ENCODE measurements at places on chromosomes 7 and 10. TPM values are rescaled to one million over a fixed set of nuclear protein-coding genes. Genes with fewer than 3 reads are reported as not detected.
A peak's percentile ranks its signal among the peaks of the same experiment; 100 is the strongest.

GRCh38 chr10:126421756-126422256, 33.5 kb upstream of the ADAM12 start:
- H3K27ac ChIP-seq: no peak overlapping the region
- H3K27me3 ChIP-seq: no peaks in the 10 kb centered on the region
- H3K36me3 ChIP-seq: no peaks in the 10 kb centered on the region
- H3K4me3 ChIP-seq: no peak overlapping the region
- no peak for DNase-seq
- H3K4me1 ChIP-seq: peaks cover 6% of the 10 kb centered on the region

GRCh38 chr7:91356915-91357314, 92.7 kb downstream of the FZD1 start:
- H3K36me3 ChIP-seq: no peaks in the 10 kb centered on the region
- no peak for DNase-seq
- no peak overlapping the region for H3K27ac ChIP-seq
- no peaks in the 10 kb centered on the region for H3K4me1 ChIP-seq

- no peak overlapping the region for H3K4me3 ChIP-seq
- DNase-seq: no peak
- no peaks in the 10 kb centered on the region for H3K36me3 ChIP-seq
Observed at GRCh38 chr7:51255036-51255435, 61.6 kb downstream of the COBL start.

Gene CHN2
- 3.5 TPM for total RNA-seq

- DNase-seq: no peak
- H3K36me3 ChIP-seq: no peaks in the 10 kb centered on the region
- peaks cover 4% of the 10 kb centered on the region for H3K4me1 ChIP-seq
- H3K4me3 ChIP-seq: no peak overlapping the region
Observed at GRCh38 chr7:114405427-114405826, 9.2 kb upstream of the FOXP2 start.

GRCh38 chr10:76111986-76112825, 680.8 kb downstream of the LRMDA start:
- H3K27me3 ChIP-seq: no peaks in the 10 kb centered on the region
- no peak overlapping the region for H3K4me3 ChIP-seq
- peaks cover 3% of the 10 kb centered on the region for H3K4me1 ChIP-seq
- DNase-seq: no peak

Gene SPDYE5
- total RNA-seq: not detected

Gene STRIP2
- 16.7 TPM for total RNA-seq

Gene TFEC
- 0.47 TPM for total RNA-seq

- H3K27ac ChIP-seq: no peak overlapping the region
- no peak overlapping the region for H3K4me3 ChIP-seq
- H3K4me1 ChIP-seq: peaks cover 35% of the 10 kb centered on the region
- DNase-seq: no peak
- no peaks in the 10 kb centered on the region for H3K27me3 ChIP-seq
Observed at GRCh38 chr10:17065273-17065672, 64.3 kb downstream of the CUBN start.

DNA sequence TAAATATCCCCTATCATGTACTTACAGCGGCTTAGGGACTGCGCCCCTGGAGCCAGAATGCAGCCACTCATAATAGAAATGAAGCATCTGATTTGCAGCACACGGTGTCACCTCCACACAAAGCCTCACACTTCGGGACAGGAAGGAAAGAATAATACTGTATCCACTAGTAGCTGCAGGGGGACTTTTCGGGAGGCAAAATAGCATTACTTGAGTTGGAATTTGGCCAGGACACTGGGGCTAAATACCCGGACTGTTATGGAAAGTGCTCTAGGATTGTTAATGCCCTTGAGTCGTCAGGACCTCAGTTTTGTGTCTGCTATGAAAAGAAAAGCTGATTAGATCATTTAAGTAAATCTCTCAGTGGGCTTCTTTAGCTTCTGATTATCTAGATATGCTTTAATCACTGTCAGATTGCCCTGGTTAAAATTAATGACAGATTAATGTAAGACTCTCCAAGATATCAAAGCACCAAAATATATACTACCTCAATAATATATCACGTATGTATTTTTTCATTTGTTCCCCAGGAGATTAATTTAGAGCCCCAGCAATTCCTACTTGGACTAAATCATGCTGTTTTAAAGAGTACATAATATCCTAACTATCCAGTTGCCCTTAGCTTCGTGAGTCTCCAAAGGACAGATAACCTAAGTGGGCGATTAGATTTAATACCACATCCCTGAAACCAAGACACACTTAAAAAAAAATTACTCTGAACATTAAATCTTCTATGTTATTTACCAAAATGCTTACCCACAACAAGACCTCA, 173.0 kb upstream of the NEBL start:
- no peak for DNase-seq
- H3K27me3 ChIP-seq: no peaks in the 10 kb centered on the region
- no peaks in the 10 kb centered on the region for H3K36me3 ChIP-seq
- H3K27ac ChIP-seq: no peak overlapping the region
- no peaks in the 10 kb centered on the region for H3K4me1 ChIP-seq

Gene IRF5
- 0.16 TPM for total RNA-seq

Gene PRKAR2B
- 12.3 TPM for total RNA-seq

GRCh38 chr7:14158111-14158510, 168.6 kb upstream of the ETV1 start:
- H3K27ac ChIP-seq: no peak overlapping the region
- H3K27me3 ChIP-seq: no peaks in the 10 kb centered on the region
- H3K36me3 ChIP-seq: no peaks in the 10 kb centered on the region
- H3K4me3 ChIP-seq: no peak overlapping the region

Gene RSPH10B
- total RNA-seq: 0.18 TPM

DNA sequence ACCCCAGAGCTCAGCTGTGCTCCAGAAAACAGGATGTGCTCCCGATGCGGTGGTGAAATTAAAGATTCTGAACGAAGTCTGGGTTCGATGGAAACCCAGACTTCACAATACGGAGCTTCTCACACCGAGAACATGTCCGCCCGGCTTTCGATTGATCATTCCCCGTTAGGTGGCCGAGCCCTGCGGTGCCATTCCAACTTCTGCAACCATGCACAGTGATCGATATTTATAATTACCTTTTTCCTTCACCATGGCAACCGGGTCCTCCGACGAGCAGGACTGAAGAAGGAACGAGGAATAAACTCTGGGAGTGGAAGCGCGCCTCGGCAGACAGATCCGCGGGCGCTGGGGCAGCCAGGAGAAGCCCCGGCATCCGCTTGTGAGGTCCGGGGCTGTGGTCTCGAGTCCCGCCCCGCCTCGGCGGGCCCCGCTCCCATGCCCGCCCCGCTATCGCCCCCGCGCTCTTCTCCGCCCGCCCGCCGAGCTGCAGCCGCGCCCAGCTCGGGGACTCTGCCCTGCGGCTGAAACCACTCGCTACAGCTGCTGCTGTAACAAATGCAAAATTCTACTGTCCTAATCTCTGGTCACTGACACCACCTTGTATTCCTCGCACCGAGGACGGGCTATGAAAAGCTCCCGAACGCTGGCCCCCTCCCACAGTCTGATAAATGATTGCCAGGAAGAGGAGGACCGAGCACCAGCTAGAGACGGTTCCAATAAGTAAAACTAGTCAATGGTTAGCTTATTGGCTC, 26.2 kb downstream of the ABLIM1 start:
- H3K4me3 ChIP-seq: peak overlapping the region; percentile 72
- H3K4me1 ChIP-seq: peaks cover 30% of the 10 kb centered on the region
- no peaks in the 10 kb centered on the region for H3K27me3 ChIP-seq
- peak; percentile 92 for DNase-seq
- H3K36me3 ChIP-seq: no peaks in the 10 kb centered on the region
- peak overlapping the region; percentile 89 for H3K27ac ChIP-seq

Gene CFAP43
- total RNA-seq: not detected

DNA sequence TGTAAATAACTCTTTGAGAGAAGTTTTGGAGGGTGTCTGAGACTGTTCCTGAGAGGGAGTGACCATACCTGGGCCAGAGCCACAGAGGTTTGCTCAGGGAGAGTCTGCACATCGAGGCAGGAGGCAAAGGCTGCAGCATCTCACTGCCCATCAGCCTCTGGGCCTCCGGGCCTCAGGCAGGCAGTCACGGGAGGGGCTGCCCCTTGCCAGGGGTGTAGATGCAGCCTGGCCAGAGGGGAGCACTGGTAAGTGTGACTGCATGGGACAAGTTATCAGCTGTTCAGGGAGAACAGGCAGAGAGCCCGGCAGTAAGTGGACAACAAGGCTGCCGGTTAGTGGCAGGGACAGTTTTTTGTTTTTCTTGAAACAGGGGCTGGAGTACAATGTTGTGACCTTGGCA, 55.9 kb downstream of the ZNF467 start:
- H3K4me3 ChIP-seq: no peak overlapping the region
- H3K27ac ChIP-seq: no peak overlapping the region
- no peaks in the 10 kb centered on the region for H3K27me3 ChIP-seq
- peaks cover 11% of the 10 kb centered on the region for H3K36me3 ChIP-seq

GRCh38 chr7:83947260-83947659, 247.3 kb downstream of the SEMA3A start:
- H3K27ac ChIP-seq: no peak overlapping the region
- H3K36me3 ChIP-seq: no peaks in the 10 kb centered on the region
- H3K27me3 ChIP-seq: no peaks in the 10 kb centered on the region
- no peak for DNase-seq
- no peaks in the 10 kb centered on the region for H3K4me1 ChIP-seq
- no peak overlapping the region for H3K4me3 ChIP-seq

GRCh38 chr7:155930061-155930460, 117.8 kb upstream of the SHH start:
- no peak for DNase-seq
- no peaks in the 10 kb centered on the region for H3K4me1 ChIP-seq
- peaks cover 24% of the 10 kb centered on the region for H3K27me3 ChIP-seq
- no peaks in the 10 kb centered on the region for H3K36me3 ChIP-seq
- H3K4me3 ChIP-seq: no peak overlapping the region
- H3K27ac ChIP-seq: no peak overlapping the region

Gene HOXA9
- total RNA-seq: 0.30 TPM

Gene C7orf57
- total RNA-seq: 0.06 TPM

DNA sequence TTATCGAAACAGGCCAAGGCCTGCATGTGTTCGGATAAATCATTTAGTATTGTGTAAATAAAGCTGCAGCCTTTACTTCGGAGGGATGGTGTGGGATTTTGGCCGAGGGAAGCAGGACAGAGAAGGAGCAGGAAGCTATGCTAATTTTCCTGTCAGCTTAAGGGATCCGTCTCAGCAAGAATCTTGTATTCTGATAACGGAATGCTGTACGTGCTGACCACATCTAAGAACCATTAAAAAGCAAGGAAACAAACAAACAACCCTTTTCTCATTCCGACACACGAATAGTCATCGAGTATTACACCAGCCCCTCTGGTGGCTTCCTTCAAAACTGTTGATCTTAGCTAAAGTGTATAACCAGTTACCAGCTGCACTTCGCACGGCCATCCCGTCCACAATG, 133.2 kb upstream of the TCF7L2 start:
- peaks cover 26% of the 10 kb centered on the region for H3K4me1 ChIP-seq
- H3K27ac ChIP-seq: no peak overlapping the region
- H3K36me3 ChIP-seq: no peaks in the 10 kb centered on the region
- H3K27me3 ChIP-seq: no peaks in the 10 kb centered on the region

DNA sequence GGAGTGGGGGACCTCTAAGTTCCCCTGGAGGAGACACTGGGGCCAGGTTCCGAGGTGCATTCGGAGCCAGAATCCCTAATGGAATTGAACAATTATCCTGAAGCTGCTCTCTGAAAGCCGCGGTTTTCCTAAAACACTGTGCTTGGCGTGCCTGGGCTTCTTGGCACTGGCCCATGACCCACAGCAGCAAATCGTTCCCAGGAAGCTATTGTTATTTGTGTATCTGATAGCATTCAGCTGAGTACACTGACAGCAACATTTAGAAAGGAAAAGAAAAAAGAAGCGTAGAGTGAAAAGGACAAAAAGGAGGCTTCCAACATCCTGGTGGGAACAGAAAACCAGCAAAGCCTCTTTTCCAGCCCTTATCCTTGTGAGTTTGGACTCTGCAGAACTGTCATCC, 339.8 kb downstream of the FRMD4A start:
- no peak for DNase-seq
- H3K4me3 ChIP-seq: peak overlapping the region; percentile 24
- H3K27me3 ChIP-seq: no peaks in the 10 kb centered on the region
- peaks cover 26% of the 10 kb centered on the region for H3K4me1 ChIP-seq

DNA sequence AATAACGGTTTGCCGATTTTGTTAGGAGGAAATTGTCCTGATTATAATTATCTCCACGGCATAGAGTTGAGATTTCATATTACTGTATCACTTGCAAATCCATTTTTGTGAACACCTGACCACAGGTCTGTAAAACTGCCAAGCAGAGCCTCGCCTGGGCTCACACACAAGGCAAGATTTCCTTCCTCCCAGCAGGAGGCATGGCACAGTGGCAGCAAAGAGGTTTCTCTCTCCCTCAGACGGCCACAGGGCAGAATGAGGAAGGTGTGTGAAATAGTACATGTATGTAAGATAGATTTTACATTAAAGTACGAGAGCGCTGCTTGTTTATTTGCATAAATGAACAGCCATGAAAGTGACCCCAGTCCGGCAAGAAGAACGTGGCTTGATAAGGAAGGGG, 130.1 kb downstream of the CELF2 start:
- H3K36me3 ChIP-seq: peaks cover 3% of the 10 kb centered on the region
- peaks cover 19% of the 10 kb centered on the region for H3K4me1 ChIP-seq
- no peaks in the 10 kb centered on the region for H3K27me3 ChIP-seq
- no peak for DNase-seq
- H3K4me3 ChIP-seq: no peak overlapping the region

Gene CLCN1
- total RNA-seq: not detected

DNA sequence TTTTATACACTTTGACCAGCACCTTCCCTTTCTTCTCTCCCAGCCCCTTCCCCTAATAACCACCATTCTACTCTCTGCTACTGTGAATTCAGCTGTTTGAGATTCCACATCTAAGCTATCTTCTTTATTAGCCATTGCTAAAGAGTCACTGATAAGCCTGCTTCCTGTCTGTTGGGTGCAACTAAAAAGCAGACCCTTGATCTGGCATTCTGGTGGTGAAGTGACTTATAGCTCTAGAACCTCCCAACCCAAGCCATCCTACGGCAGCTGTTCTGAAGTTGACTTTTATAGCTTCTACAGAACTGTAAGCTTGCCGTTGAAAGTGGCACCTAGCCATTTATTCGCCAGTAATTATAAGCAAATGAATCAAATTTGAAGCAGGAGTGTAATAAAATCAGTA, 105.6 kb downstream of the AHR start:
- H3K4me1 ChIP-seq: peaks cover 14% of the 10 kb centered on the region
- no peaks in the 10 kb centered on the region for H3K27me3 ChIP-seq
- H3K36me3 ChIP-seq: no peaks in the 10 kb centered on the region

GRCh38 chr7:17696422-17696821, 243.9 kb downstream of the SNX13 start:
- H3K4me1 ChIP-seq: no peaks in the 10 kb centered on the region
- no peaks in the 10 kb centered on the region for H3K36me3 ChIP-seq
- no peak overlapping the region for H3K27ac ChIP-seq

Gene MORN4
- 2.9 TPM for total RNA-seq

Gene SSC4D
- 1.8 TPM for total RNA-seq

Gene OPN1SW
- total RNA-seq: not detected

GRCh38 chr7:95411036-95411435, 14.9 kb upstream of the PON3 start:
- H3K36me3 ChIP-seq: peaks cover 84% of the 10 kb centered on the region
- H3K27me3 ChIP-seq: no peaks in the 10 kb centered on the region
- H3K4me1 ChIP-seq: no peaks in the 10 kb centered on the region
- no peak overlapping the region for H3K27ac ChIP-seq
- H3K4me3 ChIP-seq: no peak overlapping the region
- no peak for DNase-seq

GRCh38 chr10:13712837-13713581, 126.2 kb downstream of the PRPF18 start:
- peak overlapping the region; percentile 10 for H3K27ac ChIP-seq
- DNase-seq: peak; percentile 42
- H3K27me3 ChIP-seq: no peaks in the 10 kb centered on the region
- H3K4me1 ChIP-seq: peaks cover 20% of the 10 kb centered on the region
- no peak overlapping the region for H3K4me3 ChIP-seq

GRCh38 chr10:56316603-56317002, 44.5 kb downstream of the ZWINT start:
- H3K4me3 ChIP-seq: no peak overlapping the region
- H3K27me3 ChIP-seq: no peaks in the 10 kb centered on the region
- H3K4me1 ChIP-seq: no peaks in the 10 kb centered on the region
- no peak for DNase-seq
- H3K36me3 ChIP-seq: no peaks in the 10 kb centered on the region
